ENCODE measurements at places on chromosomes 1 and 21.

- no peak for DNase-seq
These were observed 35.3 kb upstream of the DIRAS3 start for GRCh38 chr1:68085752-68086151.

DNA sequence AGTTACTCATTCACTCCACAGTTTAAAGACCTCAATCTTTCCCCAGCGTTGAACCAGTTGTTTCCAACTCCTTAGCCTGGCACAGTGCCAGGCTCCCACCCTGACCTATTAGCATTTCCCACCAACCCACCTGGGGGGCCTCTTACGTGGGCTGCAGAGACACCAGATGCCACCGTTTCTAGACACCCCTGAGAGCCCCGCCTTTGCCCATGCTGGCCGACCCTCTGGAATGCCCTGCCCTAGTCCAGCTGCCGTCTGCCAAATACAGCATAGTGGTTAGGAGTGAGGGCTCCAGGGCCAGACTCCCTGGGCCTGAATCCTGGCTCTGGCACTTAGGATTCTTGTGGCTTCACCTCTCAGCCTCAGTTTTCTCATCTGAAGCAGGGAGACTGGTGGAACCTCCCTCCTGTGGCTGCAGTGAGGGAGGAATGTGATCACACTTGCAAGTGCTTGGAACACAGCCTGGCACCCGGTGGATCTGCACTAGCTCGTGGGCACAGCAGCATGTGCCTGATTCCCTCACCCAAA, 65.2 kb downstream of the TMCO4 start:
- DNase-seq = no peak

DNA sequence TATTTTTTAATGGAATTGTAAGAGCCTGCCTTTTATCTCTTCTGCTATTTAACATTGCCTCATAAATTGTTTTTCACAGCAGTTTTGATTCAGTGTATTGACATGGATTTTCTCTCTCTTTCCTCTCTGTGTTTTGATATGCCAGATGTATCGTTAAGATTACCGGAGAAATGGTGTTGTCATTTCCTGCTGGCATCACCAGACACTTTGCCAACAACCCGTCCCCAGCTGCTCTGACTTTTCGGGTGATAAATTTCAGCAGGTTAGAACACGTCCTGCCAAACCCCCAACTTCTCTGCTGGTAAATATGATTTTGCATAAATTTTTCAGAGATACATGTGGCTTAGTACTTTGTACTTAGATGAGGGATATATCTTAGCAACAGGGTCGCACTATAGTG, 23.1 kb upstream of the DYNLT5 start:
- no peak for DNase-seq

- no peak for DNase-seq
These were observed 475 bp upstream of the TDRD10 start for GRCh38 chr1:154501423-154502065.

DNA sequence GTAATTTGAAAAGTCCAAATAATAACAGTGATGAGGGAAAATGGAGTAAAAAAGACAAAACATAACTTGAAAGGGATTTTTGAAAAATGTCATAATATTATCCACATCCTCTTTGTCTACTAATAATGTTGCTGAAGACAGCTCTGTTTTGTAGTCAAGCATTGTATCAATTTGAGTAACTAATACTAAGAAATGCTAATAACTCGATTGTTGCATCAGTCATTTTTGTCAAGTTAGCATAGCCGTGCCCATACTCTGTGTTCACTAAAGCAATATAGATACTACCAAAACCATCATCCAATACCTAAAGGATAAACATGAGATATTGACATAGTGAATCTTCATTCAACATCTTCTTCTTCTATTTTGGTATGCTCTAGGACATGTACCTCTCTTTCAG, 17.3 kb downstream of the PDC start:
- no peak for DNase-seq

DNA sequence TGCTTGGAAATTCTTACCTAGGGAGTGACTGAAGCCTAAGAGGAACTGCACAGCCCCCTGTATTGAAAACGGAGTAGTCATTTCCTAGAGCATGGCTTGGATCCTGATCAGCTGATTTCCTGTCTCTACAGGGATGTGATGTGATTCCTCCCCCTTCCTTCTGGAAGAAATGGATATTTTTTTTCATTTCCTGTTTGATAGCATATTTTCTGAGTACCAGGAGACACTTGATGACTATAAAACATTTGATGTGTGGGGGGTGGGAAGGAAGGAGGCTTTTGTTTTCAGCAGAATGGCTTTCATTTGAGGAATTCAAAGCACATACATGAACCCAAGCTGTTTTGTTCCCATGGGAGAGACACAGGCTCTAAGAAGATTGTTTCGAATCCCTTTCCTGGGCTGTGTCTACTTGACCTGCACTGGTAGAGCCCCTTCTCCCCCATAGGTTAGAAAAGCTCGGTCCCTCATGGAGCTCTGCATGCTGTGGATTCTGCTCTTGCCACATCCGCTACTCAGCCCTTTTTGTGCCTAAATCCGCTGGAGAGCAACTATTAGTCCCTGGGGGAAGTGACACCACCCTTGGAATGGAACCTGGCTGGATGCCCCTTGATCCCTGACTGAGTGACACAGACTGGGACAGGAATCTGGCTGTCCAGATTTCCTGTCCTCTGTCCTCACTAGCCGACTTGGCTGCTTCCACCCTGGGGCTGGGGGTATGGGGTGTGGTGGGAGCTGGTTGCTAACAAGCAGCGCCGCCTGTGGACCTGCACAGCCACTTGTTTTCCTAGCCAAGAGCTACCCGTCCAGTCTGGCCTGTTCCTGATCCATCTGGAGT, 71.8 kb upstream of the MACF1 start:
- DNase-seq = no peak

DNA sequence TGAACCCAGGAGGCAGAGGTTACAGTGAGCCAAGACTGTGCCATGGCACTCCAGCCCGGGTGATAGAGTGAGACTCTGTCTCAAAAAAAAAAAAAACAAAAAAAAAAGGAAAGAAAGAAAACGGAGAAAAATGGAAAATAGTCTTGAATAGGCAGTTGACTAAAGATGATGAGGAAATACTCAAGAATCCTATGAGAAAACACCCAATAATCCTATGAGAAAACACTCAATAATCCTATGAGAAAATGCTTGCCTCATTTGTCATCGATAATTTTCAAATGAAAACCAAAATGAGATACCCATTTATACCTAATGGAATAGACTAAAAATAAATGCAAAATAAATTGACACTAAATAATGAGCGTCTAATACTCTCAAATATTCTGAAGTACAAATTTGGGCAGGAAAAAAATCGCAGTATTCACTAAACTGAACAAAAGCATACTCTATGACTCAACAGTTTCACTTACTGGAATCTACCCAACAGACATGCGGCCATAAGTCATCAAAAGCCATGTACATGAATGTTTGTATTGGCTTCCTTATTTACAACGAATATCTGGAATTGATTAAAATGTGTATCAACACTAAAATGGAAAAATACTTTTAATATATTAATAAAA, 733.9 kb upstream of the CHRM3 start:
- DNase-seq = no peak

DNA sequence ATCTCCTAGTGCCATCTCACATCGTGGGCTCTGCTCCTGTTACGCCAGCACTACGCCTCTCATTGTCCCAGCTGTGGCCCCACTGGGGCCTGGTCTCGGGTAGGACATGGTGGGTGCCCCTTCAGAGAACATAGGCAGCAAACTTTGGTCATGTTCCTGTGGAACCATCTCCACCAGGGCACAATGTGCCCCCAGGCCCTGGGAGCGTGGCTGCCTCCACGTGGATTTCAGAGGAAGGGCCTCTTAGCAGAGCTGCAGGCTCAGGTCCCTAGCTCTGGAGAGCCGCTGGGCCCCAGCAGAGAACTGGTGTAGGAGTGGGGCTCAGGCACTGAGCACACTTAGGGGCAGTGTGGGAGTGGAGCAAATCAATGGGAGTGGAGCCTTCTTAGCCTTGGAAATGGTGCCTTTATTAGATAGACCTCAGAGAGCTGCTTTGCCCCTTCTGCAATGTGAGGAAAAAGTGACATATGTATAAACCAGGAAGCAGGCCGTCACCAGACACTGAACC, 460.0 kb downstream of the NCAM2 start:
- DNase-seq = no peak

GRCh38 chr1:103363008-103363365, 162.5 kb upstream of the RNPC3 start:
- DNase-seq = no peak

DNA sequence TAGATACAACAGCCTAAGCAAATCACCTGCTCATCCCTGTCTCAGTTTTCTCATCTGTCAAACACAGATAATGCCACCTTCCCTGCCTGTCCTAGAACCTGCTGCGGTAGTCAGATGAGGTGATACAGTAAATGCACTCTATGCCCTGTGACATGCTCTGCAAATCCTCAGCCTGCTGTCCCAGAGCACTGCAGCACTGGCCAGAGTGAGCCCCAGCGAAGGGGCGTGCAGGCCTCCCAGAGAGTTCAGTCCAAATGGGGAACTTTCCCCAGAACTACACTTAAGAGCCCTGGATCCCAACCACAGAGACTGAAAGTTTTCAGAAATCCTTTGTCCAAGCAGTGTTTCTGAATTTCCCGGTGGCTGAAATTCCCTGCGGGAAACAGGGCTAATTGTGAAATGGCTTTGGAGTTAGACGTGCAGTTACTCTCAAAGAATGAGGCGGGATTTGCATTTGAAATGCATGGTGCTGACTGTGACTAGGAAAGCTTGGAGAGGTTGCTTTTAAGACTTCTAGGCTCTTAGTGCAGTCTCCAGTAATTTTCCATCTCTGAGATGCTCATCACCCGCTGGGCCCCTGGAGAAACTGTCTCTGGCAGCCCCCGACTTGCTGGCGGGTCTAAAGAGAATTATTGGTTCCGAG, 206.5 kb upstream of the AJAP1 start:
- no peak for DNase-seq

GRCh38 chr1:9128520-9129265, at the start of gene GPR157:
Gene GPR157, minus strand, starts transcription at chr1:9129102. Its CDS starts 75 bp downstream, at chr1:9129027.
- DNase-seq = peak; percentile 87

DNA sequence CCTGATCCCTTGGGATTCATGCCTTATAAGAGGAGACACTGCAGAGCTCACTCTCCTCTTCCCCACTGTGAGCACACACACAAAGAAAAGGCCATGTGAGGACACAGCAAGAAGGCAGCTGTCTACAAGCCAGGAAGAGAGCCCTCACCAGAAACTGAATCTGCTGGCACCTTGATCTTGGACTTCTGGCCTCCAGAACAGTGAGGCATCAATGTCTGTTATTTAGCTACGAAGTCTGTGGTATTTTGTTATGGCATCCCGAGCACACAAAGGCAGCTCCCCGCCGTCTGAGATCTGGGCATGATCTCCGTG, 47.1 kb upstream of the RPL11 start:
- DNase-seq = no peak

DNA sequence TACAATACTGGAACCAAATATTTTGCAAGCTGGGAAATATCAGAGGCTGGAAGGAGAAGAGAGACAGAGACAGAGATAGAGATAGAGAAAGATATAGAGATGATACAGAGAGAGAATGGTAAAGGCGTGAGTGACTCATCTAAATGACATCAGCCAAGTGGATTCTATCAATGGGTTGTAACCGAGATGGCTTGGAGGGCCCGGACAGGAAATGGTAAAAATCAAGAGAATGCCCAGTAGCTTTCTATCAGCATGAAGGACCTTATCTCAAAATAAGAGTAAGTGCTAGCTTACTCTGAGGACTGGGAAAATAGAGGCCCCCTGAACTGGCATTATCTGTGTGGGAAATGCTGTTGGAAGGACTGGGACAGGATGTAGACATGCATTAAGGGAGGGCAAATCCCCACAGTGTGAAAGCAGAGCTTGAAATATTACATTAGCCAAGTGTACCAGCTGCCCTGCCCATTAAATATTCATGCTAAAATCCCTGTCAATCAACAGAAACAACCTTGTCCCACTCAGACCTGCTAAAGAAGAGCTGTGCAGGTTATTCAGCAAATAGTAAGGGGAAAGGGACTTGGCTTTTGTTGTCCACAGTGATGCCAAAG, 76.6 kb upstream of the ZNF644 start:
- DNase-seq = no peak

- DNase-seq = no peak
These were observed 1.1 kb downstream of the C1orf56 start for GRCh38 chr1:151048645-151049032.

GRCh38 chr1:192732787-192733186, 76.1 kb upstream of the RGS2 start:
- no peak for DNase-seq

- DNase-seq = no peak
These were observed 17.6 kb downstream of the FAM177B start for GRCh38 chr1:222754366-222755139.

DNA sequence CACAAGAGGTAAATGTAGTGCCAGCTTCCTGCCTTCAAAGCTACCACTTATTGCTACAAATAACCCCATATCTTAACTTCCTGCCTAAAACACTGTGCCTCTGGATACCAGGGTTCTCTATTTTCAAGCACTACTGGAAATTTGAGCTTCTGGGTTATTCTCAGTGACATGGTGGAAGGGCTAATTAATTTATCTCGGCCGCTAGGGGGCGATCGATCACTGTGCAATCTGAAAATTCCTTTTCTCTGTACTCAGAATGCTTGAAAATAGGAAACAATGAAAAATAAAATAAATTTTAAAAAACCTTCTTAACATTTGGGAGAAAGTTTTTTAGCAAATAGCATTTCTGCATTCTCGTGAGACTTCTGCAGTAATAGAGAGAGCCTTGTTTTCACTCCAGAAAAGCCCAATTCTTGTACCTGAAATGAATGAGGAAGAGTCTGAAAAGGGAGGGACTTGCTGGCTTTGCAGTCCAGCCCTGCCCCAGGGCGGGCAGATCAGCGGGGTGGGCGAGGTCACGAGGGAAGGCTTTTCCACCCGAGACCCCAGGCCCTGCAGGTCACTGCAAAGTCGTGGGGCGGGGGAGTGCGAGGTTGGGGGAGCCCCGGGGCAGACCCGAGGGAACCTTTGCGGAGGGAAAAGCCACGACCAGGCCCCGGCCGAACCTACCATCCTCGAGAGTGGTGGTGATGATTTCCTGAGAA, 276.7 kb downstream of the PCP4 start:
- DNase-seq = peak; percentile 43

GRCh38 chr21:35511696-35512162, 462.6 kb upstream of the RUNX1 start:
- DNase-seq = no peak

DNA sequence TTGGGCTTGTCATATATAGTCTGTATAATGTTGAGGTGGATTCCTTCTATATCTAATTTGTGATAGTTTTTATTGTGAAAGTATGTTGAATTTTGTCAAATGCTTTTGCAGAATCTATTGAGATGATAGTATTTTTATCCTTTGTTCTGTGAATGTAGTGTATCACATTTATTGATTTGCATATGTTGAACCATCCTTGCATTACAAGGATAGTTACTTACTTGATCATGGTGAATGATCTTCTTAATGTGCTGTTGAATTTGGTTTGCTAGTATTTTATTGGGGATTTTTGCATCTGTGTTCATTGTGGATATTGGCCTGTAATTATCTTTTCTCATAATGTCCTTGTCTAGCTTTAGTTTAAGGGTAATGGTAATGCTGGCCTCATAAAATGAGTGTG, 8.3 kb downstream of the FGGY start:
- no peak for DNase-seq

- DNase-seq = no peak
These were observed 4.8 kb upstream of the HEATR1 start for GRCh38 chr1:236608930-236609726.
